A673 (cell line): ENCODE measurements at places on chromosomes 4 and X. TPM values are rescaled to one million over a fixed set of nuclear protein-coding genes. Genes with fewer than 3 reads are reported as not detected.
A peak's percentile ranks its signal among the peaks of the same experiment; 100 is the strongest.

The OTC gene
- not detected in 2 replicates for total RNA-seq

The DACH2 gene
- not detected in 2 replicates for total RNA-seq

GRCh38 chr4:114807759-114808404 is 209.3 kb downstream of the UGT8 start:
- H3K4me3 ChIP-seq = no peak overlapping the region
- H3K27me3 ChIP-seq = no peaks in the 10 kb centered on the region
- no peak overlapping the region for H3K27ac ChIP-seq
- no peaks in the 10 kb centered on the region for H3K36me3 ChIP-seq

DNA sequence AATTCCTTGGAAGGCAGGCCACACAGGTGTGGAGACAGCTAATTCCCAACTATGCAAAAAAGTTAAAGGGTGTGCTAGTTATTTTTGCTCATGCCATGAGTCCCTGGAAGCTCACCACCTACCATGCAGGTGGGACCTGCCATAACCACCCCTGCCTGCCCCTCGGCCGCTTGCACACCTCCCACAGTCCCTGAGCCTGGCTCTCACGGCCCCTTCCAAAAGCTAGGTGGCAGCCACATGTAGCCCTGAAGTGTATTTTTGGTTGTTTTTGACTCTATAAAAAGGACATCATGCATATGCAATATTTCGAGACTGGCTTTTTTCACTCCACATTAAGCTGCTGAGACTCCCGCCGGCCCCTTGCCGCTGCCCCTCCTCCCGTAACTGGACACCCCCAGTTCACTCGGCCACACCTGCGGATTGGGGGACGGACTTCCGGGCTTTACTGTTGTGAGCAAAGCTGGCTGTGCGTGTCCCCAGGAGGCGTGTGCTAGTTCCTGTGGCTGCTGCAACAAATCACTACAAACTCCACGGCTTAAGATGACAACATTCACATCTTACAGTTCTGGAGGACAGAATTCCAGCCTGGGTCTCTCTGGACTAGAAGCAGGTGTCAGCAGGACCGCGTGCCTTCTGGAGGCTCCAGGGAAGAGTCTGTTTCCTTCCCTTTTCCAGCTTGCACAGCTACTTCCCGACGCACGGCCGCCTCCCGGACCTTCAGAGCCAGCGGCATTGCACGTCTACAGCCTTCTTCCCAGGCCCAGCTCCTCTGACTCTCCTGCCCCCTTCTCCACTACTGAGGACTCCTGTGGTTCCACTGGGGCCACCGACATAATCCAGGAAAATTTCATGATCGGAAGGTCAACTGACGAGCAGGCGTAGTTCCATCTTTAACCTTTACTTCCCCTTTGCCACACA is 24.8 kb downstream of the ZFYVE28 start:
- peak; percentile 42 for DNase-seq
- H3K27me3 ChIP-seq = no peaks in the 10 kb centered on the region
- H3K36me3 ChIP-seq = no peaks in the 10 kb centered on the region
- H3K4me1 ChIP-seq = peaks cover 29% of the 10 kb centered on the region

DNA sequence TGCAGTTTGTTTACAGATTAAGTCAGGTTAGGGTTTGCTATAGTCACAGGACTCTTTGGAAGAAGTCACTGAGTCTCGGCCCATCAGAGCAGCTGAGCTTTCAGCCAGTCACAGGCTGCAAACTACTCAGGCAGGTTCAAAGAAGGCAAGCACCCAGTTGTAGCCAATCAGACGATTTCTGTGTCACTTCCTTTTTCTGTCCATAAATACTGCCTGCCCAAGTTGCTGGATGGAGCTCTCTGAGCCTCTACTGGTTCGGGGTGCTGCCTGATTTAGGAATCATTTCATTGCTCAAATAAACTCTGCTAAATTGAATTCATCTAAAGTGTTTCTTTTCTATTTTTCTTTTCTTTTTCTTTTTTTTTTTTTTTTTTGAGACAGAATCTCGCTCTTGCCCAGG is 7.3 kb upstream of the SH3BP2 start:
- no peak for DNase-seq
- no peak overlapping the region for H3K27ac ChIP-seq
- no peaks in the 10 kb centered on the region for H3K36me3 ChIP-seq
- H3K4me3 ChIP-seq = no peak overlapping the region

GRCh38 chrX:53284684-53285447 is 3.5 kb upstream of the IQSEC2 start:
- H3K27me3 ChIP-seq = no peaks in the 10 kb centered on the region
- peak; percentile 72 for DNase-seq
- H3K4me1 ChIP-seq = peaks cover 49% of the 10 kb centered on the region
- H3K36me3 ChIP-seq = no peaks in the 10 kb centered on the region
- no peak overlapping the region for H3K27ac ChIP-seq
- H3K4me3 ChIP-seq = no peak overlapping the region

The RHOXF2B gene
- not detected in 2 replicates for total RNA-seq

The TEX13D gene
- 0.42 and 0.47 TPM in 2 replicates for total RNA-seq

DNA sequence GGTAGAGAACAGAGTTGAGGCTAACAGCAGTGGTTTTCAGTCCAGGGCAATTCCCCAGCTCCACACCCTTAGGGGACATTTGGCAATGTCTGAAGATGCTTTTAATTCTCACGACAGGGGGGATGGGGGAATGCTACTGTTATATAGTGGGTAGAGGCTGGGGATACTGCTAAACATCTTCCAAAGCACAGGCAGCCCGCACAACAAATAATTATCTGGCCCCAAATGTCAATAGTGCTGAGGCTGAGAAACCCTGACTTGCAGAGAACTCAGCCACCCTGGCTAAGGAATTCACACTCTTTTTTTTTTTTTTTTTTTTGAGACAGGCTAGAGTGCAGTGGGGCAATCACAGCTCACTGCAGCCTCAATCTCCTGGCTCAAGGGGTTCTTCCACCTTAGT is 60.6 kb downstream of the POLR2B start:
- no peak overlapping the region for H3K27ac ChIP-seq
- no peaks in the 10 kb centered on the region for H3K4me1 ChIP-seq
- no peaks in the 10 kb centered on the region for H3K27me3 ChIP-seq
- no peaks in the 10 kb centered on the region for H3K36me3 ChIP-seq
- no peak overlapping the region for H3K4me3 ChIP-seq

DNA sequence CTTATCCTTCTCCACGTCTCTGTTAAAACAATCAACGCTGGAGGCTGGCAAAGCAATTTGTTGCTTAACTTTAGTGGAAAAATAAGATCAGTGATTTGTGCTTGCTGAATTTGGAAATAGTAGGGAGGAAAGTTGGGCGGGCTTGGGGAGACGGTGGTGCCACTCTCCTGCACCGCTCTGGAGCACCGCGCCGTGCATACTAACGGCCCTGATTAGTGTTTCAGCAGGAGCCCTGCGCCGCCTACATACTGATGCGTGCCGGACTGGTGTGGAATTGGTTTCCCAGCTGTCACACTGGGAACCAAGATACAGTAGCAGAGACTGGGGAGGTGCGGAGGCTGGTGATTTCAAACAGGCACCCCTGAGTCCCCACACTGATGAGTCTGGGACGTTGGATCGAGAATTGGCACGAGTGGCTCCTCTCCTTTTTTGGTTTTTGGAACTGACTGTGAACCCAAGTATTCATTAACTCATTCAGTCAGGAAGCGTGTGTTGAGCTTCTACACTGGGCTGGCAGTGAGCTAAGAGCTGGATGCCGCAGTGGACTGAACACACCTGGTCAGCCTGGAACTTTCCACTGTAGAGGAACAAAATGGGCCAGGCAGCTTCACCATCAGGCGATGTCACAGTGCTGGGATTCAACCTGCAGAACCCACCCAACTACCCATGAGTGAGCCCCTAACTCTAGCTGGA is 29.0 kb upstream of the PSAPL1 start:
- no peaks in the 10 kb centered on the region for H3K36me3 ChIP-seq
- H3K4me3 ChIP-seq = no peak overlapping the region
- no peak for DNase-seq

The ATP1B4 gene
- not detected in 2 replicates for total RNA-seq

DNA sequence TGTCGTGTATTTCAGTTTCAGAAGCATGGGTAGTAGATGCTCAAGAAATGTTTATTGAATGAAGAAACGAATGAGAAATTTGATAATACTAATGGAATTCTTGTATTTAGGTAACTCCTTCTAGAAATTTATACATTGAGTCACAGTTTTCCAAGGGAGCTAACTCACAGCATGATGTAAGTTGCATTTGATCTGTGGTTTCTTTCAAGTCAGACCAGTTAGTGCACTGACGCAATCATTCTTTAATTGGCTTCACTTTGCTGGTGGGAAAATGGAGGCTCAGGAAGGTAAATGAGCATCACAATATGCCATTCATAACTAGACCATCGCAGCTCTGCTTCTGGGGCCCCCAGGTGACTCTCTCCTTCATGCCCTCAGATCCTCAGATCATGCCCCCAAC is 17.3 kb upstream of the CWH43 start:
- no peaks in the 10 kb centered on the region for H3K27me3 ChIP-seq
- DNase-seq = no peak
- no peak overlapping the region for H3K4me3 ChIP-seq
- H3K4me1 ChIP-seq = no peaks in the 10 kb centered on the region
- H3K36me3 ChIP-seq = no peaks in the 10 kb centered on the region
- H3K27ac ChIP-seq = no peak overlapping the region

DNA sequence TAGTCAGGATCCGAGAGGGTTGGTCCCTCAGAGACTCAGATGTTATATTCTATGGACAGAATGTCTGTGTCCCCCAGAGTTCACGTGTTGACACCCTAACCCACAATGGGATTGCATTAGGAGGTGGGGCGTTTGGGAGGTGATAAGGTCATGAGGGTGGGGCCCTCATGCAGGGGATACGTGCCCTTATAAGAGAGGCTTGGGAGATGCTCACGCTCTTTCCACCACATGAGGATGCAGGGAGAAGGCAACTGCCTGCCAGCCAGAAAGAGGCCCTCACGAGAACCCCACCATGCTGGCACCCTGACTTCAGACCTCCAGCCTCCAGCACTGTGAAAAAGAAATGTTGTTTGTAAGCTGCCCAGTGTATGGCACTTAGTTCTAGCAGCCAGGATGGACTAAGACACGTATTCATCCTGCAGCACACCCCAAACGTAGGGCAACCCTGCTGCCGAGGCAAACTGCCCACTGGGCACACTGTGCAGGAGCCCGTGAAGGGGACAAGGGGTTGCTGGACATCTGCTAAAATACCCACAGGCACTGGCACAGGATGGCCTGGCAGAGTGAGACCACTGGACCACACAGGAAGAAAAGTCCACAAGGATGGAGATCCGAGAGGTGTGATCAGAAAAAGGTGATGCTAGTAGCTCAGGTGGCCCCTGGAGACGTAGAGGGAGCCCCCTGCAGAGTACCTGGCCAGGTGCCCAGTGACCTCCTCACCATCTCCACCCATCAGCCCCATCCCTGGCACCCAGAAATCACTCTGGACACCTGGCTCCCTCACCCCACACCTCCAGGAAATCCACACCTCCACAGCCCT is 62.7 kb downstream of the HTRA3 start:
- DNase-seq = no peak
- no peak overlapping the region for H3K27ac ChIP-seq
- H3K27me3 ChIP-seq = no peaks in the 10 kb centered on the region
- H3K4me1 ChIP-seq = no peaks in the 10 kb centered on the region

DNA sequence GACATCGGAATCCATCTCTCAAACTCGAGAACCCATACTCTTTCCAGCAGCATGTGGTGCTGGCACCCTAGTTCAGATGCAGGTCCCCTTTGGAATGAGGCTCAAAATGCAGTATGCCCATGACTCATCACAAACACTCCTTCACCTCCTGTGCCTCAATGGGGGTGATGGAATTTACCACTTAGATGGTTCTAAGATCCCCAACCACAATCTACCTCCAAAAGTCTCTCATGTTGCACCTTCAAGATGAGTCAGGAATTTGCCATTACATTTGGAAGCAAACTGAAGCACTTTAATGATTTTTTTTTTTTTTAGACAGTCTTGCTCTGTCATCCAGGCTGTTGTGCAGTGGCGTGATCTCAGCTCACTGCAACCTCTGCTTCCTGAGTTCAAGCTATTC is 8.5 kb upstream of the MID1 start:
- H3K4me1 ChIP-seq = no peaks in the 10 kb centered on the region
- H3K4me3 ChIP-seq = no peak overlapping the region
- no peaks in the 10 kb centered on the region for H3K36me3 ChIP-seq
- H3K27me3 ChIP-seq = no peaks in the 10 kb centered on the region
- DNase-seq = no peak

GRCh38 chrX:85052636-85053343 is 49.1 kb downstream of the APOOL start:
- no peak overlapping the region for H3K4me3 ChIP-seq
- H3K36me3 ChIP-seq = no peaks in the 10 kb centered on the region
- DNase-seq = peak; percentile 25
- H3K4me1 ChIP-seq = no peaks in the 10 kb centered on the region

The SLC25A4 gene
- total RNA-seq = 18.6 and 21.9 TPM in 2 replicates

GRCh38 chr4:175671491-175671934 is 140.6 kb downstream of the GPM6A start:
- no peaks in the 10 kb centered on the region for H3K36me3 ChIP-seq
- H3K27me3 ChIP-seq = no peaks in the 10 kb centered on the region
- H3K27ac ChIP-seq = no peak overlapping the region
- H3K4me1 ChIP-seq = no peaks in the 10 kb centered on the region
- peak overlapping the region; percentile 26 for H3K4me3 ChIP-seq

GRCh38 chr4:86855572-86855971 is 6.4 kb upstream of the SLC10A6 start:
- no peak overlapping the region for H3K4me3 ChIP-seq
- no peak overlapping the region for H3K27ac ChIP-seq
- no peaks in the 10 kb centered on the region for H3K27me3 ChIP-seq
- no peaks in the 10 kb centered on the region for H3K4me1 ChIP-seq
- DNase-seq = no peak

DNA sequence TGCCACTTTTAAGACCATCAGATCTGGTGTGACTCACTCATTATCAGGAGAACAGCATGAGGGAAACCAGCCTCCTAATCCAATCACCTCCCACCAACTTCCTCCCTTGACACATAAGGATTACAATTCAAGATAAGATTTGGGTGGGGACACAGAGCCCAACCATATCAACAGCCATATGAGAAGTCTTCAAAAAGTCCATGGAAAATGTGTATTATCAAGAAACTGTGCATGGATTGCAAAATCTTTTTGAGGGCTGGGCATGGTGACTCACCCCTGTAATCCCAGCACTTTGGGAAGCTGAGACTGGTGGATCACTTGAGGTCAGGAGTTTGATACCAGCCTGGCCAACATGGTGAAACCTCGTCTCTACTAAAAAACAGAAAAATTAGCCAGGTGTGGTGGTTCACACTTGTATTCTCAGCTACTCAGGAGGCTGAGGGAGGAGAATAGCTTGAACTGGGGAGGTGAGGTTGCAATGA is 17.8 kb upstream of the RPL39 start:
- no peak overlapping the region for H3K27ac ChIP-seq
- peak; percentile 57 for DNase-seq
- H3K36me3 ChIP-seq = no peaks in the 10 kb centered on the region
- H3K4me1 ChIP-seq = no peaks in the 10 kb centered on the region
- H3K27me3 ChIP-seq = no peaks in the 10 kb centered on the region

The TMSB15C gene
- total RNA-seq = 8.2 and 10.8 TPM in 2 replicates

GRCh38 chr4:23324021-23324690 is 565.7 kb downstream of the PPARGC1A start:
- H3K27ac ChIP-seq = no peak overlapping the region
- no peak for DNase-seq
- H3K36me3 ChIP-seq = no peaks in the 10 kb centered on the region
